ENCODE measurements at places on chromosomes 1 and 21.

GRCh38 chr1:235583511-235584001 is 66.0 kb downstream of the GNG4 start:
- no peak for DNase-seq

DNA sequence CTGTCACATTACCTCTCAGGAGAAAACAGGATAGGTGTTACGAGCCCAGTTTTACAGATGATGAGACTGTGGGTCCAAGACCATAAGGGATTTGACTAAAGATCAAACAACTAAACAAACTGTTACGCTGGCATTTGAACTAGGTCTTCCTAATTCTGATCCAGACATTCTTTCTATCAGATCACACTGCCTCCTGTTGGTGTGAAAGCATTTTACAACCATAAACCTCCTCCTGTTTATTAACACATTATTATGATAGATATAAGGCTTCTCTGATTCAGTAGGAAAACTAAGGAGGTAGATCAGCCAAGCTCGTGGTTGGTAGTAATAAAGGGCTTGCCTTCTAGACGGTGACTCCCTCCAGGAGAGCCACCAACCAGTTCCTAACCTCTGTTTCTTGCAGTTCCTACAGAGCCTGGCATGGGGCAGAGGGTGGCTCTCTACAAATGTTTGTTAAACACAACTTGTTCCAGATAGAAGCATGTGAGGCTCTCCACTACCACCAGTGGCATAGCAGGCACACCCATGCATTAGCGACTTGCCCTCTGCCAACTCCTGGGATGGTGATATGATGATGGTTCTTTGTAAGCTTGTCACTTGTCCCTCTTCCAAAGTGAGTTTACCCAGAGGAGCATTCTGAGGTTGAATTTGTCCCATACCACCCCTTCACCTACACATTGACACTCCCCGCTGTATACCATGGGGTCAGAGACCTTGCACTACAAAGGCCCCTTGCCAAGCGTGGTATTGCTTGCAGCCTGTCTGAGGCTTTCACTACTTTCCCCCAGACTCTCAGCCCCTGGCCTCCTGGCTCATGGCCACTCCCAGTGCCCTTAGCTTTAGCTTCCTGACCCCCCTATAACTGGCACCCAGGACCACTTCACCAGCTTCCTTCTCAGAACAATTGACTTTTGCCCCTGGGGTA is 96.4 kb upstream of the HOOK1 start:
- DNase-seq, result no peak

GRCh38 chr1:210908257-210908656 is 225.7 kb downstream of the KCNH1 start:
- no peak for DNase-seq

GRCh38 chr1:218402786-218403120 is 57.6 kb downstream of the TGFB2 start:
- no peak for DNase-seq

- DNase-seq, result no peak
Measured at GRCh38 chr1:6726253-6726652, 24.6 kb upstream of the DNAJC11 start.

- DNase-seq, result peak; percentile 5
Measured at GRCh38 chr1:235858766-235859165, 7.9 kb downstream of the LYST start.

Measured in M059J (cell line).